ENCODE measurements at places on chromosomes 5 and 9. TPM values are rescaled to one million over a fixed set of nuclear protein-coding genes. Genes with fewer than 3 reads are reported as not detected.

DNA sequence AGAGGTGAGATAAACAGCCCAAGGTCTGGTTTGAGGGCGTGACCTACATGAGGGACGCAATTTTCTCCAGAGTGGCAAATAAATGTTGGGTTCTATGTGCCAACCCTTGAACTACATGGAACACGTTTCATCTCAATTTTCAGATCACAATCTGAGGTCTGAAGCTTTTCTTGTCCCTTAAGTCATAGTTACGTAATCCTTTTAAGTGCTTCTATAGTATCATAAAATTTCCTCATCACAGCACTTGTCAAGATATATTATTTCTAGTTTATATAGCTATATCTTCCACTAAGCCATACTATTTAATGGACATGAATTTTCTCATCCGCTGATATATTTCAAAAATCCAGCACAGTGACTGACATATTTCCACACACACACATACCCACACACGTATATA lies 53.1 kb upstream of the GRIN3A start:
- DNase-seq: no peak

- DNase-seq: no peak
Observed at GRCh38 chr9:98992107-98992884, 48.6 kb downstream of the COL15A1 start.

DNA sequence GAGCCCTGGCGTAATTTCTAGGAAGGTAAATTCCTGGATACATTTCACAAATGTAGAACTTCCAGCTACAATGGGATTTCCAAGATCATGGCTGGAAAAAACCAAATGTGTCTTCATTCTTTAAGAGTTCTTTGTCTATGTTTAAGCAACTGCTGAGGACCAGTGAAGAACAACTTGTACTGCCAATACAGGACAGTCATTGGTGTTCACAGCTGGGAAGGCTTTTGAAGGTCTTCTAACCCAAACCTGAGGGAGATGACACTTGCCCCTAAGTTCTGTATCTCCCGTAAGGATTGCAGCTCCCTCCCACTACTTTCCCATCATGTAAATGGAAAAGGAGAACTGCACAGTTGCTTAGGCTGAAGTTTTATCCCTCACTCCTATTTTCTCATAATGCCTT lies 28.4 kb downstream of the TMEM167A start:
- DNase-seq: no peak

- no peak for DNase-seq
Observed at GRCh38 chr5:111853748-111854147, 96.8 kb upstream of the NREP start.

DNA sequence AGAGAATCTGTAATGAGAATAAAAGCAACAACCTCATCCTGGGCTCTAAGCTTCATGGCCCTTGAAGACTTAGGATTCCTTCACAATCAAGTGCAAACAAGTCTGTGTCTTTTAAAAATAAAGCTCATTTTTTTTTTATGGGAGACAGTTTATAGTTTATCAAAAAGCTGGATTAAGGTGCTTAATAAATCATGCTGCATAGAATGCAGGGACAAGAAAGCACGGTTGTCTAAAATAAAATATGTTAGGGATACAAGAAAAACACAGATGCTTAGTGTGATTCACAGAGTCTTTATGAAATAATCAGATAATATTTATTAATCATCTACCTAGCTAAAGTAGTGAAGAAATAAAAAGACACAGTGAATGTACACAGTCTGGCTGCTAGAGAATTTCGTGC lies 2045.9 kb upstream of the WWC1 start:
- no peak for DNase-seq

GRCh38 chr9:130932255-130933079 lies 6.6 kb downstream of the FIBCD1 start:
- DNase-seq: no peak

- no peak for DNase-seq
Observed at GRCh38 chr5:142048272-142048671, 35.4 kb upstream of the GNPDA1 start.

- no peak for DNase-seq
Observed at GRCh38 chr9:121285835-121286687, 18.1 kb downstream of the GSN start.

- no peak for DNase-seq
Observed at GRCh38 chr5:95673081-95673480, 9.7 kb downstream of the SPATA9 start.

DNA sequence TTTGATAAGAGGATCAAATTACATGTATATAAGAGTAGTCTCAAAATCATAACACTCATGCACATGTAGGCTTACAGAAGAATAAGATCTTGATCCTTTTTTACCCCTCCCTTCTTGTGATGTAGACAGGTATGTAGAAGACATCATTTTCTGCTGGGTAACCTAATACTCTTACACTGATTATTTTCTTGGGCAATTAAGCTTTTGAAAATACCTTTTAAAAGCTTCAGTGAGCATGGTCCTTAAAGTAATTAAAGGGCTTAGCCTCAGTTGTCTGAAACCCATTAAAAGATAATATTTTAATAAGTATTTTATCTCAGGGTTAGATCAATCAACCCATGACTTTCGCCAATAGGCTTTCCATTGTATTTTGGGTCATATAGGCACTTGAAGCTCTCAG lies 50.6 kb downstream of the ALDH1A1 start:
- no peak for DNase-seq

DNA sequence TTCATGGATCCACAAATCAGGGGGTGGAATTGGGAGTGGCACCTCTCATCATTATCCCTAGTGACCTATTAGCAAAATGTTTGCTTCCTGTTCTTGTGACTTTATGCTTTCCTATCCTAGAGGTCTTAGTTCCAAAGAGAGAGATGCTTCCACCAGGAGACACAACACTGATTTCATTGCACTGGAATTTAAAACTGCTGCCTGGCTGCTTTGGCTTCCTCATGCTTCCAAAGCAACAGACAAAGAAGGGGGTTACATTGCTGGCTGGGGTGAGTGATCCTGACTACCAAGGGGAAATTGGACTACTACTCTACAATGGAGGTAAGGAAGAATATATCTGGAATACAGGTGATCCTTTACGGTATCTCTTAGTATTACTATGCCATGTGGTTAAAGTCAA lies 69.2 kb upstream of the SH3GL2 start:
- DNase-seq: no peak

GRCh38 chr9:133738640-133739225 lies 581 bp upstream of the SARDH start:
- DNase-seq: no peak

GRCh38 chr9:95862343-95862742 lies 13.1 kb upstream of the ERCC6L2 start:
- no peak for DNase-seq

- no peak for DNase-seq
Observed at GRCh38 chr5:143113461-143113860, 290.0 kb downstream of the NR3C1 start.

DNA sequence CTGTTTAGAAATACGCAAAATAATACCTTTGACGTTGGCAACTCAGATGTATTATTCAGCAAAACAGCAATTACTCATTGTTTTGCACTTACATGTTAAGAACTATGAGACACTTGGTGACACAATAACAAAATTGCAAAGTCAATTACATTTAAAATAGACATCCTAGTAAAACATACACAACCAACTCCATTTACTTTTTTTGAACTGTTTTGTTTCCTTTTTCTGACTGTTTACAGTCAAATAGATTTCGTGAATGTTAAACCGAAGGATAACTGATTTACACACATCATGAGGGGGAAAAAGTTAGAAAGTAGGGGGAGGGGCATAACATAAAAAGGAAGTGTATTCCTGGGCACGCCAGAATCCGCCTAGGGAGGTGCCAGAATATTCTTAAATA lies 220.1 kb downstream of the MEF2C start:
- no peak for DNase-seq

GRCh38 chr5:118551716-118552115 lies 436.6 kb downstream of the DTWD2 start:
- DNase-seq: no peak

- peak; percentile 17 for DNase-seq
Observed at GRCh38 chr5:140113180-140113698, 670 bp upstream of the PURA start.

DNA sequence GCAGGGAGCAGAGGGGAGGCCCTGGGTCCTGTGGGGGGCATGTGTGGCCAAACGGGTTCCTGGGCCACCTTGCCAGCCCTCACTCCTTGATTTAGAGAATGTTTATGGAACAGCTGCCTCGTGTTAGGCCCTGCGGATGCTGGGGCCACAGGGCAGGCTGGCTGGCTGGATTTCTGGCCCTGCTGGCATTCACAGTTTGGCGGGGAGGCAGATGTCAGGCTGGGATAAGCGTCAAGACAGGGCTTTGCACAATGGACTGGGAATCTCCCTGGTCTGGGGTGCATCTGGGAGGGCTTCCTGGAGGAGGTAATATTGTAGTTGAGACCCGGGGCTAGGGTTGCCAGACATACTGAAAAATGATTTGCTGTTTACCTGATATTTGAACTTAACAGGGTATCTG lies 13.8 kb downstream of the NCS1 start:
- DNase-seq: no peak

GRCh38 chr9:92671323-92671722 lies 1.4 kb upstream of the IPPK start:
- no peak for DNase-seq

DNA sequence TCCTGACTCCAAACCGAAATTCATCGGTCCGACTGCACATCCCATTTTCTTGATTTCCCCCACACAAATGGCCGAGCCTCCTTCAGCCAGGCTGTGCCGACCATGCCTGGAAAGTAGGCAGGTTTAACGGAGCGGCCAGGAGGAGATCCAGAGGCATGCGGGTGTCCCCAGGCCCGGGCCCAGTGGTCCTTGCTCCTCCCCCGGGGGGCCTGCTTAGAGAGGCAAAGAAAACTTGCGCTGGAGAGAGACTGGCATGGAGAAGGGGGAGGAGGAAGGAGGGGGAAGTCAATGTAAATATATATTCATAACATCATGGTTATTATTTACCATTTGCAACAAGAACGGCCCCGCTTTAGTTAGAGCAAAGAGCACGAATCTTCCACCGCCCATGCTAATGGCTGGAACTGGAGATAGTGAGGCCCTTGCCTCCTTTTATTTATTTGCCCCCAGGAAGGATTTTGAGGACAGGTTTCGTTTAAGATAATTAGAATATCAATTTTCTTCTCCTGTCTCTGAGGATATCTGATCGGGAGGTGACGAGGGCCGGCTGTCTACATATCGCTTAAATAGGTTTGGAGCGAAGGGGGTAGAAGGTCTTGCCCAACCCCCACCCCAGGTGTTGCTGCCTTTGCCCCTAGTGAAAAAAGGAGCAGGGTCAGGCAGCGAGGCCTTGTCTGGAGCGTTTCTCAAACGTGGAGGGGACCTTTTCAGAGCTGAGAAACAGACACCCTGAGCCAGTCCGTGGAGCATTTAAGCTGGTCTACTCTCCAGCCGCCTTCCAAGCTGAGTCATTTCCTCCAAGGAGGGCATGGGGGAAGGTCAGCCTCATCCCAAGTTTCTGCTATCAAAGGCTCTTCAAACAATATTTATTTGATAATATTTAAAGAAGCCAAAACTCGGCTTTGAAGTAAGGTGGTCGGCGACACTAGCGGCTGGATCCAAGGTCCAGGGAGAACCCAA lies 2.5 kb downstream of the BARHL1 start:
- no peak for DNase-seq

DNA sequence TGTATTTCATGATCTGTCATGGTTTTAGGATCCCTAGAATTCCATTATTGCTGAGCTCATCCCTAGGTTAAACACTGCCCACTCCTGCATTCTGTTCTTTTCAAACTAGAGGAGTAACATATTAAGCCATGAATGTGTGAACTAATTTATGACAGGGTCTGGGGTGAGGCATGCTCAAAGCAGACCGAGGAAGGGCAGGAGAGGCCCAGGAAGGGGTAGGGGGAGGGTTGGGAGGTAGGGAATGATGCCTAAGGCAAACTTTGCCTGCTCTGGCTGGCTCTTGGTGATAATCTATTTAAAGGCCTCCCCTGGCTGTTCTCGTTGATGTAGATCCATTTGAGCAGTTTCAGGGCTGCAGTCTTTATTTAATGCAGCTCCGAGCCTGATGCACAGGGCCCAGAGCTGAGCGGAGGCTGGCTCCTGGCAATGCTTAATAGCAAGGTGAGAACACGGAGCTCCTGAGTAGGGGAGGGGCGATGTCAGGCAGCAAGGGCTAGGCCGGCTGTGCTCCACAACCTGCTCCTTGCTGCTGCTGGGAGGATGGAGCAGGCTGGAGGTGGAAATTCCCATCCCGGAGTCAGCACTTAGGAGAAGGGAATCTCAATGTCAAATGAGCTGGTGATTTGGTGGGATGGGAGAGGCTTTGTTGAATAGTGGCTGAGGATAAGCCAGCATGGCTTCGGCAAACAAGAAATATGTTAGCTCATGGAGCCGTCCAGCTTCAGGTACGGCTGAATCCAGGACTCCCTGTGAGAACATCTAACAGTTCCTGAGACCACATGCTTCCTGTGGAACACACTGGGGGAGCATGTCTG lies 73.2 kb upstream of the UNC5A start:
- no peak for DNase-seq

- no peak for DNase-seq
Observed at GRCh38 chr5:66805514-66806430, 209.6 kb downstream of the MAST4 start.

DNA sequence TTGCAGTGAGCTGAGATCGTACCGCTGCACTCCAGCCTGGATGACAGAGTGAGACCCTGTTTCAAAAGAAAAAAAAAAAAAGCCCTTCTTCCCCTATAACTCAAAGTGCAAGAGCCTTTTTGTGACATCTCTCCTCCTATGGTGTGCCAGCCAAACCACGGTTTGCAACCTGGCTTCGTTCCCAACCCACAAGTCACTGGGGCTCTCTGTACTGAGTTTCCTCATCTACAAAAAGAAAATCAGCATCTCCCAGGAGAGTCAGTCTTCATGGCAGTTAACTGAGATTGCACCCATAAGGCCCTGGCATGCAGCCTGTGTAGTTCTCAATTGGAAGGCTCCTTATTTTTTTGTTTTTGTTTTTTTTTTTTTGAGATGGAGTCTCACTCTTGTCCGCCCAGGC lies 14.8 kb downstream of the ODF2 start:
- no peak for DNase-seq

- no peak for DNase-seq
Observed at GRCh38 chr5:72082048-72082447, 25.2 kb upstream of the MAP1B start.

- no peak for DNase-seq
Observed at GRCh38 chr9:122276096-122276495, 11.4 kb downstream of the MRRF start.

- no peak for DNase-seq
Observed at GRCh38 chr5:158236511-158237335, 377.8 kb upstream of the CLINT1 start.

Gene RGS7BP
- not detected for total RNA-seq

Gene GRXCR2
- total RNA-seq: not detected

Gene LRRC19
- total RNA-seq: not detected

Gene P4HA2
- 0.54 TPM for total RNA-seq

Gene SLC25A2
- total RNA-seq: 0.54 TPM

Gene ZNF300
- 3.0 TPM for total RNA-seq

Gene NUTM2F
- total RNA-seq: not detected

Gene TAF1L
- total RNA-seq: under 0.01 TPM

Gene C5orf34
- 1.6 TPM for total RNA-seq

Gene RXFP3
- total RNA-seq: not detected

Gene IER5L
- total RNA-seq: 7.5 TPM

Gene VAV2
- 2.2 TPM for total RNA-seq

Measured in hematopoietic multipotent progenitor cell (in vitro differentiated cells).